ENCODE measurements at places on chromosomes 7 and 10.

GRCh38 chr7:119983468-119983867, 289.5 kb upstream of the KCND2 start:
- DNase-seq, result no peak

- no peak for DNase-seq
Observed at GRCh38 chr10:72080042-72080975, 8.0 kb downstream of the SPOCK2 start.

- no peak for DNase-seq
Observed at GRCh38 chr7:85156661-85157208, 30.1 kb downstream of the SEMA3D start.

DNA sequence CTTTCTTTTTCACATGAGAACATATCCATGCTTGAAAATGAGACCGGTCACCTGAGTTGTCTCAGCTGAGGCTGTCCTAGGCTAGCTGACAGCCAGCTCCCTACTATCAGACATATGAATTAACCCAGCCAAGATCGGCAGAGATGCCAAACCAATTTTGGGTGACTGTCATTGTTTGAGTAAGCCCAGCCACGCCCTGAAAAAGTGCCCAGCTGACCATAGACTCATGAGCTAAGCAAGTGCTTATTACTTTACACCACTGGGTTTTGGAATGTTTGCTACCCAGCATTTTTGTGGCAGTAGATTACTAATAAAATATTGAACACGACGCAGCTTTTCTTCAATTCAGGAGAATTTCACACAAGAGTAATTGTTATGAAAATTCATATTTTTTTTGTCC, 265.2 kb upstream of the LYZL1 start:
- no peak for DNase-seq

GRCh38 chr7:129317450-129317849, 92.6 kb downstream of the AHCYL2 start:
- DNase-seq, result no peak
